Stimulated activated naive CD8-positive, alpha-beta T cell treated with anti-CD3 and anti-CD28 coated beads, Interleukin-15, amount 100 ng/mL, for 72 hours (primary cell): ENCODE measurements at places on chromosomes 12 and 14.

GRCh38 chr14:39469094-39469710 is 37.0 kb upstream of the FBXO33 start:
- DNase-seq, result peak; percentile 58

- DNase-seq, result no peak
Measured at GRCh38 chr14:33370426-33370825, 431.7 kb downstream of the NPAS3 start.

GRCh38 chr14:21347201-21347600 is 36.6 kb downstream of the SUPT16H start:
- no peak for DNase-seq

DNA sequence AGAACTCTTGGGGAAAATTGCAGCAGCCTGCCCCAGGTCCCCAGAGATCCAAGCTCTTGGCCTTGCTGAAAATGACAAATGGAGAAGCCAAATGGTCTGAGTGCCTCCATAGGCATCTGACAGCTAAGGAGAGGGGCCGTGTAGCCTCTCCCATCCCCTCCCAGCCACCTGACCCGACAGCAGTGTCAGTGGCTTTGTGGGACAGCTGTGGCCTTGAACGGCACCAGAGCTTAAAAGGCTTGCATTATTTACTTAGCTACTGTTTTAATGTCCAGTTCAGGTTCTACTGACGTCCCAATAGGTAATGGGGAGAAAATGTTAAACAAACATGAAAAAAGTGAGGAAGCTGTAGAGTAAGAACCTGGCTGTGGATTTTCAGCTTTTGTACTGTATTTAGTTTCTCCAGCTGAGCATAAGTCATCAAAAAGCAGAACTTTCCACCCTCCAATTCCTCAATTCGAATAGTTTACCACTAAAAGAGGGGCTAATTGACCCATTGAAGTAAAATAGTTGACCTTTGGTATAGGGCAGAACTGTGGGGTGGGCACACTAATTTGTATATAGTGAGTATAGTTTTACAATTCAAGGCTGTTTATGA is 50.0 kb downstream of the FOS start:
- DNase-seq, result no peak
